Psoas muscle (tissue), 8 donors: ENCODE measurements at places on chromosomes 6 and 20. TPM values are rescaled to one million over a fixed set of nuclear protein-coding genes. Genes with fewer than 3 reads are reported as not detected.

MAFB gene
- 6.1 TPM for total RNA-seq

OOEP gene
- not detected for total RNA-seq

NKAPL gene
- total RNA-seq, result 5.0 TPM

NKAIN4 gene
- not detected for total RNA-seq

MEP1A gene
- total RNA-seq, result not detected

SNAI1 gene
- total RNA-seq, result 3.0 TPM

DNA sequence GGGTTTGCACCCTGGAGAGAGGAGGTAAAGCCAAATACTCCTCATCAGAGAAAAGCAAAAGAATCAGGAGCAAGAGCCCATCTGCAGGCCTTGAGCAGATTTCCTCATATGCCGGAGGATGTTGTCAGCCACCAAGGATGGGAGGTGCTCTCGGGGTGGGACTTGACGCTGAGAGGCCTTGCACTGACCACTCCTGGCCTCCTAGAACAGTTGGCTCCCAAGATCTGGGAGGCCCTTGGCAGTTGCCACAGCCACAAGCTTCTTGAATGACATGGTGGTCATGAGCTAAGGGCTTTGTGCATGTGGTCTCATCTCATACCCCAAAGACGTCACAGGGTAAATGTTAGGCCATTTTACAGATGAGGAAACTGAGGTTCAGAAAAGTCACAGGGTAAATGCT is 75.2 kb upstream of the PMEPA1 start:
- no peak for DNase-seq

DNA sequence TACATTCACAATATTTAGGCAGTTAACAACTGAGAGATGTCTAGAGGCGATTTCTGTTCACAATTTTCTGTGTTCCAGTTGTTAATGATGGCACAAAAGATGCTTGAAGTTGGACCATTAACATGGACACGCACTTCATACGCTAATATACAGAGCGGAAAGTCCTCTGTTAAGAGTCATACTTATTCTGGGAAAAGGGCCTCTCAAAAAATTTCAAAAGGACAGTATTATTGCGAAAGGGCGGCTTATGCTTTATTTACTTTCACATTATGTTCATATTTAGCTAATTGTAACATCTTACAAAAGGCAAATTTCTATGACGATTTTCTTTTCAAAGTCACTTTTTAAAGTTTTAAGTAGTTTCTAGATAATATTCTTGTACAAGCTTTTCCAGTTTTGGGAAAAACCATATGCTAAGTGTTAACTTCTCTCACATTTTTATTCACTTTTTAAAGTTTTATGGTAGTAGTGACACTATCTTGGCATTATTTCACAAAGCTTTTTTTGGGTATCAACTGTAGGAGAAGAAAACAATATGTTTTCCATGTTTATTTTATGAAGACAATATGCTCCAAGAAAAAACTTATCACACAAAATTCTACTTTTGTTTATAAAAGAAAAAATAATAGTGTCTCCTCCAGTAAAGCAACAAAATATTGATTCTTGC is 62.3 kb downstream of the MAP7 start:
- no peak for DNase-seq

DNA sequence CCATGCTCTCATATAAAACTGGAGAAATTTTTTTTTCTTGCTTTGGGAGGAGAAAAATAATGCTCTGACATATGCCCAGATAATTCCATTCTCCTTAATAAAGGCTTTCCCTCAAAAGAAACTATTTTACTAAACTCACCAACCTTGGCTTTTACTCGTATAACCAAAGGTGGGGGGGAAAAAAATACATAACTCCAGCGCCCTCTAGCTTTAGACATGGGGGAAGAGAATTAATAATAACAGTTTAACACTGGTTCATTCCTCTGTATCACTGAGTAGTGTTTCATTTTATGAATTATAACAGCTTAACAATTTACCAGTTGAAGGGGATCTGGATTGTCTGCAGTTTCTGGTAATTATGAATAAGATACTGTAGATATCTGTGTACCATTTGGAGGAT is 1226.1 kb downstream of the GRIK2 start:
- DNase-seq, result no peak

- no peak for DNase-seq
Observed at GRCh38 chr6:125631165-125631564, 118.3 kb upstream of the HEY2 start.

DNA sequence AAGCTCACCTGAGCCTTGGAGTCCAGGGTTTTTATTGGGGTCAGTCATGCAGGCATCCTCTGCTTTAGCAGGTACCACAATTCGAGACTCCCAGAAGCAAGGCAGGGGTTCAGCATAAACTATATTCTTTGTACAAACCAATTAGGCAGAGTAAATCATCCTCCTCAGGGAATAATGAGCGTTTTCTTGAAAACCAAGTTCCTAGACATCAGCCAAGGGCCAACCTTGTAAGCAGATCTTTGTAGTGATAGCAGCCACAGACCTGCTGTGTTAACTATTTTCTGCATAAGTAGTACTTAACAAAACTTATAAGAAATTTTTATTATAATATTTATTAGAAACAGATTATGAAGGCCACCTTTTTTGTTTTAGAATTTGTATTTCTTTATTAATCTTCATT is 74.7 kb downstream of the STXBP5 start:
- no peak for DNase-seq

GRCh38 chr20:47220161-47220582 is 136.3 kb downstream of the ZMYND8 start:
- DNase-seq, result peak; percentile 43

DNA sequence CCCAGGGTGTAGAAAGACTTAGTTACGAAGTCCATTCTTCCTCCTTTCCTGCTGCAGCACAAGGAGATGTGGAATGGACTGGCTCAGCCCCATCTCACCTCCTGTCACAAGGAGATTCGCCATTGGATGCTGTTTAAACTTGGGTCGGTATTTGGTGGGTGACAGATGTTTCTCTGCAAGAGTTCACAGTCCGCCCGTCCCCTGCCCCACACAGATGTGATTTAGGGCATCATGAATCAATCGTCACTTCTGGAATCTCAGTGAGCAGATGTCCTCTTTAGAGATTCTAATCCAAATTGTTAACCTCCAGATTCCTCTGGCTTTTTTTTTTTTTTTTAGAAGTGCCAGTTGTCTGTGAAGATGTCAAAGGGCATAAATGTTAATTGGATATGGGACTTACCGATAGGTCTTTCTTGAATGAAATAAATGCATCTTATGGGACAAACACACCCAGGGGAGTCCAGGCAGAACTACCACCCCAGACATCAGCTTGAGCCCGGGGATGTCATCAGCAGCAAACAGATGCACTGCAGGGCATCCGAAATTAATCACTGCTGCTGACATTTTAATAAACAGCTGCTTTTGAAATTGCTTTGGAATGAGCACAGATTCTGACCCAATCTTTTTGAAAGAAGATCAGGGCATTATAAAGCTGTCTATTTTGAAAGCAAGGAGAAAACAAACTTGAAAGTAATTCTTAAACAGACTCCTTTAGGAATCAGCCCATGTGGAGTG is 117.6 kb upstream of the CDH4 start:
- no peak for DNase-seq

GRCh38 chr6:2270054-2270453 is 24.6 kb upstream of the GMDS start:
- no peak for DNase-seq

GRCh38 chr6:126233192-126233591 is 106.7 kb upstream of the CENPW start:
- no peak for DNase-seq

DNA sequence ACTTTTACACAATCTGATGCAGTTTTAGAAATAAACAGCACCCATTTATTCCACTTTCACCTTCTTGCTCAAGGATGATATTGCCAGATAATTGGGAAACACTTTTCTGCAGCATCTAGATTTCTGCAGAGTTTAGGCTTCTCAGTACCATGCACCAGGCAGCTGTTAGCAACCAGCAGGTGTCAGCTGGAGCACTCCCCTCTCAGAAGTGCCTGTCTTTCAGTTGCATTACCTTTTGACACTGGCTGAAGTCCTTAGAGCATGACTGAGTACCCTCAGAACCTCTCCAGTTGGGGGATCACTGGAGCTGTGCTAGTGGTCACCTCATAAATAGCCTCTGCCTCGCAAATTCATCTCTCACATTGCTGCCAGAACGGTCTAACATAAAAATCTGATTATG is 91.2 kb downstream of the DNAH8 start:
- DNase-seq, result no peak

- no peak for DNase-seq
Observed at GRCh38 chr6:33806841-33807240, 3.0 kb upstream of the MLN start.

GRCh38 chr6:143374014-143374413 is 76.5 kb downstream of the ADAT2 start:
- DNase-seq, result no peak

DNA sequence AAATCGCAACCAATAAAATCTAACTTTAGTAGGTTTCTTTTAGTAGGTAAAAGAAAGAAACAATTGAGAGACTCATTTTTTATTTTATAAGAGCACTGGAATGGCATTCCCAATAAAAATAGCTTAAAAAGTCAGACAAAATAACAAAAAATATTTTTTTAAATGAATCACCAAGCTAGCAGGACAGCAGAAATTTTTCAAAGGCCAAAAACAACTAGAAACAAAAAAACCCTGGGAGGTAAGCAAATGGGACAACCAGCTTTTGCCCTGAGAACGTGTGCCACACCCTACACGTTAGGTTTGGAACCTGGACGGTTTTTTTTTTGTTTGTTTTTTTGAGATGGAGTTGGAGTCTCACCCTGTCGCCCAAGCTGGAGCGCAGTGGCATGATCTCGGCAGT is 19.6 kb downstream of the GPLD1 start:
- no peak for DNase-seq

- no peak for DNase-seq
Observed at GRCh38 chr6:21599051-21599696, 5.6 kb downstream of the SOX4 start.

DNA sequence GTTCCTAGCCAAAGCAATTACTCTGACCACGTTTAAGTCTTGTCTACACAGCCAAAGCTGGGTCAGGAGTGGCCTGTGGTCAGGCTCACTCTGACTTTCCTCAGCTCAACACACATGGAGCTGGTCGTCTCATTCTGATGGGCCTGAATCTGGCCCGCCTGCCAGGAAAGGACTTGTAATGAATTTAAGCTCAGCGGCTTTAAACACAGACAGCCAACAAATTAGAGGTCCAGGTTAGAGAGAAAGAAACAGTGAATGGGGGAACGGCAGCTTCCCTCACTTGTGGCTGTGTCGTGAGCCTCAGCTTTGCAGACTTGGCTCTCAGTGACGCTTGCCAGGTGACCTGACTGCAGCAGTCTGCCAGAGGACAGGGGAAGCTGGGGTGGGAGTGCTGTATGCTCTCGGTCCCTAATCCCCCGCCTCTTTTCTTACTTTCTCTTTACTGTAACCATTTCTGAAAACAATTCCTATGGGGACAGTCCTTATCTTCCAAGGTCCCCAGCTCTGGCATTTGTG is 121.9 kb upstream of the AGPAT4 start:
- DNase-seq, result no peak
